ENCODE measurements at places on chromosomes 12 and 14.

DNA sequence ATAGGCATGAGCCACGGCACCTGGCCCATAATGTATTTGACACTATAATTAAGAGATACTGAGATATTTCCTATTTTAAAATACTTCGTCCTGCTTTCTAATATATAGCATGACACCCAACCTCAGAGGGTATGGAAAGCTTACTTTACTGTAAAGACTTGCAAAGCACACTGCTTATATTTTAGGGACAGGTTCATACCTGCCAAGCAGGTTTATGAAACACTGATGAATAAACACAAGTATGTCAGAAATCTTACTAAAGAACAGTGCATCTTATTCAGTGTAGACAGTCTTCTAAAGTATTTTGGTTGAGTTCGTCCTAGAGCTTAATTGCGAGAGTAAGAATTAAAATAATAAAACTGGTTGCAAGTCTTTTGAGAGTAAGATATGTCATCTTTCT lies 65.4 kb downstream of the PPFIBP1 start:
- no peak for DNase-seq

- no peak for DNase-seq
Measured at GRCh38 chr12:15756822-15757221, 32.4 kb downstream of the EPS8 start.

DNA sequence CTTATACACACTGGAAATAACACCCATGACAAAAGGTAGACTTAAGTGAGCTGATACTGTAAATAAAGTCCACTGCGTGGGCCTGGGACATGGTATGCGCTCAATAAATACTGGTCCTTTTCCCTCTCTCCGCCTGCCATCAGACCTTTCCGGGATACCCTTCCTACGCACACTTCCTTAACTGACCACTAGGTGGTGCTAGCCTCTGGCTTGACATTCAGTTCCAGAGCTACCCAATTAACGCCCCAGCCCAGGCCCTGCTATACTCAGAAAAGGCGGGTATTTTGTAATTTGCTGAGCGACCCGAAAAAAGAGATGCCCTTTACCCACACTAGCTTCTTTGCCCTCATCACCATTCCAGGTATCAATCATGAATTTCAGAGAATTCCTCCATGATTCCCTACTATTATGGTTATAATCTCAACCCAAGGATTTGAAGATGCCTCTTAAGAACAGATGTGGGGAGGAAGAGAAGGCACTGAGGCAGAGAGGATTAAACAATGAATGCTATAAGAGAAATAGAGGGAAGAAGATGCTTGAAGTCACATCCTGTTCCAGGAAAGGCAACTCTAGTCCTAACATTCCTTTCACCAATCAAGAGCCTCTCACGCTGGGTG lies 3.9 kb upstream of the LRP1 start:
- DNase-seq = peak; percentile 68

- DNase-seq = no peak
Measured at GRCh38 chr14:61322799-61323290, 1.5 kb downstream of the PRKCH start.

- no peak for DNase-seq
Measured at GRCh38 chr12:58007875-58008274, 66.5 kb downstream of the ATP23 start.

DNA sequence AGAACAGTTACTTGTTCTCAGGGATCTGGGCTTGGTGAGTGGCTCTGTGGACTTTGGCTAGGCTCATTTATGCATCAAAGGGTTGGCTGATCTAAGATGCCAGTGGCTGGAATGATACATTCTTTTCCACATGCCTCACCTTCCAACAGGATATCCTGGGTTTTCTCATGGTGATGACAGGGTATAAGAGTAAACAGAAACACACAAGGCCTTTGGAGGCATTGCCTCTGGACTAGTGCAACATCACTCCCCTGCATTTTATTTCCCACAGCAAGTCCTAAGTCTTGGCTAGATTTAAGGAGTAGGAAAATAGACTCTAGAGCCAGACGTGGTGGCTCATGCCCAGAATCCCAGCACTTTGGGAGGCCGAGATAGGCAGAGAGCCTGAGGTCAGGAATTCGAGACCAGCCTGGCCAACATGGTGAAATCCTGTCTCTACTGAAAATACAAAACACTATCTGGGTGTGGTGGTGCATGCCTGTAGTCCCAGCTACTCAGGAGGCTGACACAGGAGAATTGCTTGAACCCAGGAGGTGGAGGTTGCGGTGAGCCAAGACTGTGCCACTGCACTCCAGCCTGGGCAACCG lies 47.9 kb downstream of the RPH3A start:
- DNase-seq = peak; percentile 82

DNA sequence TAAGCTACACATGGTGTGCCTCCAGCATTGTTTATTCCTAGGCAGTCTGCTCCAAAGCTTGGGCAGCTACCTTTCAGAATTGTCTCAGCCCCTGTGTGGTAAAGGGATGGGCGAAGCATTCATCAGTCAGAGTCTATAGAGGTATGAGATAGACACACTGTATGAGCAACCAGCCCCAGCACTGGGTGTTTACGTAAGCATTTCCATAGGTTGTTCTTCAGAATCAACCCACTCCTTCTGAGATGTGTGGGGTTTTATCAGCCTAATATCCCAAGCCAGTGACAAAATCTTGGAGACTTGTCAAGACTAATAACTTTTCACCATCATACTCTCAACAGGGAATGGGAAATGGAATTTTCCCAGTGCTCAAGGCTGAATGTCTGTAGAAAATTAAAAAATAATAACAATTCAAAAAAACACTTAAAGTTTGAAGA lies 98.2 kb downstream of the BTG1 start:
- DNase-seq = no peak

DNA sequence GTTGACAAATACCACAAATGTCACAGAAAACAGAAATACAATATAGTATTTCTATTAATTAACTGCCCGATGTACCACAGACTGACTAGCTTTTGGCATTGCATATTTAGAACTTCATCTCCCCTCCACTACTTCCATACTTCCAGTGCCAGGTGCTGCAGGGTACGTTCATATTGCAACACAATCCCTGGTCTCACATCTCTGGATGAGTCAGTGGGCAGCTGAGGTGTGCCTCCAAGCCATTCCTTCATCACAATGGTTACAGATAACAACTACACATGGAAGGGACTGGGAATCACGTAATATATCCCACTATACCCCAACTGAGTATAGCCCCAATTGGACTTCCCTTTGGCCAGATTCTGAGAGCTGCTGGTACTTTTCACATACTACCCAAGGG lies 31.1 kb downstream of the CCDC198 start:
- DNase-seq = no peak

DNA sequence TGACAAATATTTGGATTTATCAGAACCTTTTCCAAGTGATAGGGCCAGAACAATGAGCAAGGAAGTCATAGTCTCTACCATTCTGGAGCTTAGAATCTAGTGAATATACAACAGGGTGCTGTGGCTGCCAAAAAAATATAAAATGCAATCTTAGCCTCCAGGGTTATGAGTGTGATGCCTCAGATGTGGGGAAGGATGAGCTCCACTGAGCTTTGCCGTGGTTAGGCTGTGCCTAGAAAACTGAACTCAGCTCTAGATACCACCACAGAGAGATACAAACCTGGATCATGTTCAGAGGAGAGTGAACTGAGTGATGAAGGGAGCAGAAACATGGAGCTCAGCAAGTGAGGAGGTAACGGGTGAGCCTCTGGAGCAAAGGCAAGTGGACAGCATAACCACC lies 138.1 kb upstream of the HIF1A start:
- no peak for DNase-seq

GRCh38 chr14:102187568-102188001 lies 47.9 kb downstream of the WDR20 start:
- no peak for DNase-seq

GRCh38 chr12:24510581-24511125 lies 438.2 kb downstream of the BCAT1 start:
- DNase-seq = no peak

GRCh38 chr12:31236998-31237637 lies 88.8 kb downstream of the SINHCAF start:
- DNase-seq = no peak

GRCh38 chr12:102567031-102567985 lies 86.9 kb upstream of the IGF1 start:
- DNase-seq = peak; percentile 79

DNA sequence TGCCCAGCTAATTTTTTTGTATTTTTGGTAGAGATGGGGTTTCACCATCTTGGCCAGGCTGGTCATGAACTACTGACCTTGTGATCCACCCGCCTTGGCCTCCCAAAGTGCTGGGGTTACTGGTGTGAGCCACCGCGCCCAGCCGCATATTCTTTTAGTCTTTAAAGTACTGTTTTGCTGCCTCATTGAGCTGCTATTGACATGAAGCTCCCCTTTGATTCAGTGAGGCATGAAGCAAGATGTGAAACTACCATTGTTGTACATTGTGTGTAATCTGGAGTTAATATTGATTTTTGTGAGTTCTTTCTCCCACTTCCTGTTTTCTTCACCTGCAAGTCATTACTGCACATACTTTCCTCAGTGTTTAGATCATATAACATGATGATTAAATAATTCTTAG lies 80.8 kb downstream of the MNAT1 start:
- no peak for DNase-seq

DNA sequence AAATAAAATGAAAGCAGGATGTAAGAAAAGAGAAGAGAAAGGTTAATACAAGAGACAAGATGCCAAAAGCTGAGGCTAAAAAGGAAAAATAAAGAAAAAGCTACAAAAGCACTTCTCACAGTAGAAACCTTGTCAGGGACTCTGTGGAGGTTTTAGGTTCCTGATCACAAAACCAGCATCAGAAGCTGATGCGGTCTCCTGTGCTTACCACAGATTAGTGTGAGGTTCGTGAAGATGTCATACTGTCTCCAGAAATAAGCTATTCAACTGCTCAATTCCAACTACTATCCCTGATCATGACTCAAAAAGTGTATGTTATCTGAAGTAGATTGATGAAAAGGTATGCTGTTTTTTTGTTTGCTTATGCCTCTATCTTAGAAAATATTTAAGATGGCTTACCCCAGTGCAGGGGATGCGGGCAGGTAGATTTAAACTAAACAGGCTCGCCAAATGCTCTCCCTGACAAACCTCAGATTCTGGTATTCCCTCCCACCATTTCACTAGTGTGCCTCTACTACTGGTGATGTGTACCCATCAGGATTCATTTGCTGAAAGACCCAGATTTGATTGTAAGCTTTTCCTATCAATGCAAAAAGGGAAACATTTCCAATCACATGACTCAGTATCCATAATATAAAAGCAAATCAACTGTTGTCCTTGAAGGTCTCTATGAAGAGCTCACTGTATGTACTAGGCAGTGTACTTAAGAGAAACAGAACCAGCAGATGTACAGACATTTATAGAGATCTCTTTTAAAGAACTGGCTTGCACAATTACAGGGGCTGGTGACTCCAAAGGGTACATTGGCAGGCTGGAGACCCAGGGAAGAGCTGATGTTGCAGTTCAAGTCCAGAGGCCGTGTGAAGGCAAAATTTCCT lies 169.5 kb upstream of the FOXN3 start:
- DNase-seq = no peak

DNA sequence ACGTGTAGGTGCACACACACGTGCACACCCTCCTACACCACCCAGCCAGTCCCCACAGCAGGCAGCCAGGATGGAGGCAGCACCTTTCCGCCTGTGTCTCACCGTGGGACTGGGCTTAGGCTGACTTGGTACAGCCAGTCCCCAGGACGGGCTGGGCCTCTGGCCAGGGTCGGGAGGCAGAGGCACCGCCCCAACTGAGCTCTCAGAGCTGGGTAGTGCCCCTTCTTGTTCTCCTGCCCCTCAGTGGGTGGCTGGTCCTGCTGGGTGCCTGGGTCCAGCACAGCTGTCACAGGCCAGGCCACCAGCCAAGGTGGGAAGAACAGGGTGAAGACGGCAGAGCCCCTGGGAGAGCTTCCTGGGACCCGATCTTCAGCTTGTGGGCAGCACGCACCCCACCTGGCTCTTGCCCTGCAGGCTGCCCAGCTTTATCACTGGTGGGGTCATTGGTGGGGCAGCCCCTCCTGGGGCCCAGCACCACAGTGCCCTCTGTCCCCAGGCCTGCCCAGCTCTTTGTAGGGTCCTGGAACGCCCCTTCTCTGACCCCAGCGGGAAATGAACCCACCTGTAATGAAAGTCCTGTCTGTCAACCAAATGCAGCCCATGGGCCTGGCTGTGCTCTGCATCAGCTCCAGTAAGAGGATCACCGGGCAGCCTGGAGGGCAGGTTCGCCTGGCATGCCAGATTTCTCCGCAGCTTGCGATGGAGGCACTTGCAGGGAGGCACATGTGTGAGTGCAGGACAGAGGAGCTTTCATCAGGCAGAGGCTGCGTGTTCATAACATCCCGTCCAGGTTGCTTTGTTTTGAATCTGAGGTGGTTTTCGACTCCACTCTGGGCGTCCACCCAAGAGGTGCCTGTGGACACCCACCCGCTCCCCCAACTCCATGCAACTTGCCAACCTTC lies 14.7 kb downstream of the CDCA4 start:
- no peak for DNase-seq

DNA sequence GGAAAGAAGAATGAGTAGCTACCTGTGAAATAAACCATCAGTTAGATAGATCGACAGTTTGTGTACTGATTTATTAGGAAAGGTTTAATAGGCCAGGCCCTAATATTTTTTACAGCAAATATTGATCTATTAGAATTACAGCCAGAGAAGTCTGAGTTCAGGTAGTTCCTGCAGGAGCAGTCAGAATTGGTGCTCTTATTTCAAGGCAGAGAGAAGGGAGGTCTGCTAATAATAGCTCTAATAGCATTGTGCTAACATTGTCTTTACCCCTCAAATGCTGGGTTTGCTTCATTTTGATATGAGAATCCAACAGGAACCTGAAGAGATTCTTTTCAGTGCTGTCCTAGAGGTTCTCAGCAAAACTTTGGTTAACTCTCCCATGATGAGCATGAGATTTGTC lies 343.8 kb upstream of the NAV3 start:
- no peak for DNase-seq

GRCh38 chr12:129961091-129961490 lies 57.3 kb upstream of the TMEM132D start:
- DNase-seq = peak; percentile 56

DNA sequence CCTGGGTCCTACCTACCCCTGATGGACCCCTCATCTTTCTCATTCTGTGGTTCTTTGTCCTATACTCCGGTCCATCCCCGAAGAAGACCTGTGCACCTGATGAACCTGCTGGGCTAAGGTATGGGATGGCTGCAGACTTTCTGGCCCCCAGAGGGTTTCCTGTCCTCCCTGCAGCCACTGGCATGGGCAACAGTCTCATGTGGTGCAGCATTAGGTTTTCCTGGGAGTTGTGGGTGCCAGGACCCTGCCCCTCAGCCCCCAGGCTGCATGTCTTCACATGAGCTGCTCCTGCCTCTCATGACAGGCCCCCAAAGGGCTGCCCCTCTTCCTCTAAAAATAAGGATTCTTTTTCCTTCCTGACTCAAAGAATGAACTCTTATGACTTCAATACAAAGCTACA lies 72.3 kb upstream of the GPR68 start:
- DNase-seq = no peak

GRCh38 chr12:106292339-106292738 lies 10.2 kb upstream of the TCP11L2 start:
- DNase-seq = no peak

GRCh38 chr12:116727891-116728290 lies 10.0 kb downstream of the SPRING1 start:
- DNase-seq = no peak

- DNase-seq = no peak
Measured at GRCh38 chr14:42884100-42884499, 1277.4 kb downstream of the LRFN5 start.

- DNase-seq = no peak
Measured at GRCh38 chr12:112430929-112431328, 12.2 kb downstream of the PTPN11 start.

- DNase-seq = peak; percentile 97
Measured at GRCh38 chr12:11958221-11959091, 112.3 kb upstream of the BCL2L14 start.

GRCh38 chr12:7433276-7433822 lies 10.6 kb downstream of the CD163L1 start:
- DNase-seq = peak; percentile 79

Data from brain microvascular endothelial cell (primary cell).